Mucosa of gallbladder (tissue), 1 donor: ENCODE measurements at places on chromosomes 5 and 9.

GRCh38 chr5:109898269-109899162 lies 208.8 kb downstream of the MAN2A1 start:
- no peak for DNase-seq

GRCh38 chr9:131668439-131669268 lies 71.2 kb downstream of the RAPGEF1 start:
- DNase-seq = no peak

DNA sequence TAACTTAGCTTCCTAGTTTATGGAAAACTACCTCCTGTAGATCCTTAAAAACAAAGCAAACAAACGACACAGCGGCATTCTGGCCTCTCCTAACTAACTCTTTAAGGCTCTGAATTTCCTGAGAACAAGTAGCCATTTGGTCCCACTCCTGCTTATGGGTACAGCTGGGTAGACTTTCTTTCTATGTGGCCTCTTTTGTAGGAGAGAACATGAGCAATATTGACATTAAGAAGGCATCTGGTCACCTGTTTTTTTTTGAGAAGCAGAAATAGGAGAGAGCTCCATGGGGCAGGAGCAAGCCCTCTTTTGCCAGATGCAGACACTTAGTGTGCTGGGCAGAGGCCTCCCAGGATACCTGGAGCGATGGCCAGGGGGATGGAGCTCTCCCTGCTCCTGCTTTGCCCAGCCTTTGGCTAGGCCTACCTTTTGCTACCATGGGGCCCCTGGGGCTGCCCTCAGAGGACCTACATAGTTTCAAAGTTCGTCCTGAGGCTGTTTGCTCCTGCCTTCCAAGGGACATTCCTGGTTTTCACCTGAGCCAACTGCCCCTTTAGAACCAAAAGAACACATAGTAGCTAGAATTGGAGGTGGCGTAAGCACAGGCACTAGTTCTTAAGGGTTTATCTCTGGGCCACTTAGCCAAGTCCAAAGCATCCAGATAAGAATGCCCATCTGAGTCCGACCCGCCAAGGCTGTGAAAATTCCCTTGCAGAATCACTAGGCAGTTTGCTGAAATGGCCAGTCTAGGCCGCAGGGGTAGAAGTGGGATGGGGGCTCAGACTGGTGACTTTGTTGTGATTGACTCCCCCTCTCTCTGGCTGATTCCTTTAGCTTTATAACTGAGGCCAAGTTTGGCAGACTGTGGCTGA lies 2.4 kb upstream of the STC2 start:
- DNase-seq = no peak

- DNase-seq = no peak
Measured at GRCh38 chr5:16540421-16540820, 74.8 kb upstream of the ZNF622 start.

- DNase-seq = no peak
Measured at GRCh38 chr9:83724436-83724835, 16.7 kb upstream of the UBQLN1 start.

DNA sequence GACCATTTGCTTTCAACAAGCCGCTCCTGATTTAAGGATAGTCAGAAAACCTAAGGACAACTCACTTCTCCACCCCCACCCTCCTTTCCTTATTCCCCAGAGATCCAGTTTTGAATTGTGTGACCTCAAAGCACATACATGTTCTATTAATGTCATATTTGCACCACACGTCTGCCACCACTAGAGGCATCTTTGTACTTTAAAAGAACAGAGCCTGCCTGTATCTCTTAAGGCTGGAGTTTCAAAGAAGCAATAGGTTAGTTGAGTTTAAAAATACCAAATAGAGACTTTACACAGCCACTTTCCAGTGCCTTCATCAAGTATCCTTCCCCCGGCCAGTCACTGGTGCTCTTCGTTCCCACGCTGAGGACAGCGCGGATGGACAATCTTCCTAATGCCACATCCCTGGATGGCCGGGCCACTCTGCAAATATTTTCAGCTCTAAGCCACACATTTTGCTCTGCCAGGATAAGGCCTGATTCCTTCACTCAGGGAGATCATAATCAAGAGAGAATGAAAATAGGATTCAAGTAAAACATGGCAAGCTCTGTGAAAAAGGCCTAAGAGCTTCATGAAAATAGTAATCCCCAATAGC lies 146.3 kb downstream of the SNCAIP start:
- no peak for DNase-seq

DNA sequence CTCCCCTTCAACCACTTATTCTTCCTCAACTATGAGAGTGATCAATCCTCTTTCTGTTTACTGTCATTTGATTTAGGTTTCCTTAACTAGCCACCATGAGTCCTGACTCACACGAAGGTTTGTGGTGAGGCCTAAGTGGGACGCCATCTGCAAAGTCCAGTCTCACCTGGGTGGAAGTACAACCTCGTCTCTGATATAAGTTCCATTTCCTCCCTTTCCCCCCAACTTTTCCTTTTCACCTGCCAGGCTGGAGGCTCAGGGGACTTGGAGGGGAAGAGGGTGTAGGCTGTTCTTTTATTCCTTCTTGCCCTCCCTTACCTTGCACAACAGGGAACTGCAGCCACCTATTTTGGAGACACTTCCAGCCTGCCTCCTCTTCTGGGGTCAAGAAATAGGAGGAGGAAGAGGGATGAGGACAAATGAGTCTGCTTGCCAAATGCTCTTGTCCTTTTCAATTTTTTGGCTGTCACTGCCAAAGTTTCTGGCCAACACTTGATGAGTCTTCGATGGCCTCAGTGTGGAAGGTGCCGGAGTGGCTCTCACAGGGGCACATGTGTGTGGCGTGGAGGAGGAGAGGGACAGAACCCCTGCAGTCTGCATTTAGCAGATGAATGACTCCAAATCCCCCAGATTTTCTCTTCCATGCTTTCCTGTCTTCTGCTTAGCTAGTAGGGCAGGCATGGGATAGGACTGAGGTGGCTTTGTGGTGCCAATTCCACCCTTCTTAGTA lies 249.6 kb downstream of the NSG2 start:
- no peak for DNase-seq

DNA sequence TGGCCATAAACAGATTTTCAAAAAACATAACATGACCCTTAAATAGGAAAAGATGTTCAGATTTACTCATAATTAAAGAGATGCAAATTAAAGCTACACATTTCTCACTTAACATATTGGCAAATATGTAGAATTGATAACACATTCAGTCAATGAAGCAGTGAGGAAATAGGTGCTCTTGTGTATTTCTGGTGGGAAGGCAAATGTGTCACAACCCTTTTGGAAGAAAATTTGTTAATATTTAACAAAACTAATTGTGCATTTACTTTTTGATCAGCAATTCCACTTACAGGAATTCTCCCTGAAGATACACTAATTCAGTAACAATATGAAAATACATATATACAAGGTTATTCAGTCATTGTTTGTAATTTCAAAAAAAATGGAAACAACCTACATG lies 68.1 kb downstream of the FBXW11 start:
- DNase-seq = no peak

GRCh38 chr5:61995486-61995885 lies 310.5 kb upstream of the KIF2A start:
- no peak for DNase-seq

DNA sequence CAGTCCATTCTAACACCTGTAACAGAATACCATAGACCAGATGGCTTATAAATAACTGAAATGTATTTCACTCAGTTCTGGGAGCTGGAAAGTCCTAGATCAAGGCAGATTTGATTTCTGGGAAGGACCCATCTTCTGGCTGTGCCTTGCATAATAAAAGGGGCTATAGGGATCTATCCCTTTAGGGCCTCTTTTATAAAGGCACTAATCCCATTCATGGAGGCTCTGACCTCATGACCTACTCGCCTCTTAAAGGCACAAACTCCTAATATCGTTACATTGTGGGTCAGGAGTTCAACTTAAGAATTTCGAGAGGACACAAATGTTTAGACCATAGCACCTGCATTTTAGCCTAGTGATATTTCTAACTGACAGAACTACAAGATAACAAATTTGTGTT lies 619.0 kb downstream of the CDH18 start:
- no peak for DNase-seq

GRCh38 chr5:179554981-179555380 lies 4.6 kb downstream of the RUFY1 start:
- no peak for DNase-seq

GRCh38 chr9:72477930-72478518 lies 43.4 kb upstream of the TMC1 start:
- peak; percentile 50 for DNase-seq

GRCh38 chr5:79555418-79555817 lies 41.5 kb upstream of the HOMER1 start:
- no peak for DNase-seq

DNA sequence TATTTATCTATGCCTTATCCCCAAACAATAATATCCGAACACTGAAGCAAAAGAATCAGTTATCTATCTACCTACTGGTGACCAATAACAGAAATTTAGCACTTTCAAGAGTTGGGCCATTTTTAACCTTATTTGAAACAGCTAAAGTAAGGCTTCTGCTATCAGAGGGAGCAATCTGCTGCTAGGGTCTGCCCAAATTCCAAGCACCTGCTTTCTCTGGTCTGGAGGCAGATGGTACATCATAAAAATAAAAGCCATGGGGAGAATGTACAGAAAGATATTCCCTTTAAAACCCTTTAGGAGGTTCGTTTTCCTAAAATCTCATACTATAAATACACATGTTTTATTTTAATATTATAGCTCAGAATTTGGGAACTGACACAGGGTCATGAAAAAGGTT lies 37.7 kb upstream of the ARSB start:
- no peak for DNase-seq

DNA sequence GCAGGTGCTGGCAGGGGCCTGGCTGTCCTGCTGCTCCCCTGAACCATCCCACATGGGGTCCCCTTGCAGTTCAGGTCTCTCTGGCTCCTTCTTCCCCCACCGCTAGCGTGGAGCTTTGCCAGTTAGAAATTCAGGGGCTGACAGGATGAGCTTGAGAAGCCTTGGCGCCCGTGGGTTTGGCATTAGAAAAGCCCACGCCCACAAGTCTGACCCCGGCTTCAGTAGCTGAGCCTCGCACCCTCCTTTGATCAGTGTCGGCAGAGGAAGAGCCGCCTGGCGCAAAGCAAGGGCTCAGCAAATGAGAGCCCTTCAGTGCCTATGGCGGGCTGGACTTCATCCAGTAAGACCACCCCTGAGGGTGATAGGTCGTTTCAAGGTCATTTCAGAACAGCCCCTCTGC lies 30.1 kb upstream of the NCS1 start:
- DNase-seq = no peak

DNA sequence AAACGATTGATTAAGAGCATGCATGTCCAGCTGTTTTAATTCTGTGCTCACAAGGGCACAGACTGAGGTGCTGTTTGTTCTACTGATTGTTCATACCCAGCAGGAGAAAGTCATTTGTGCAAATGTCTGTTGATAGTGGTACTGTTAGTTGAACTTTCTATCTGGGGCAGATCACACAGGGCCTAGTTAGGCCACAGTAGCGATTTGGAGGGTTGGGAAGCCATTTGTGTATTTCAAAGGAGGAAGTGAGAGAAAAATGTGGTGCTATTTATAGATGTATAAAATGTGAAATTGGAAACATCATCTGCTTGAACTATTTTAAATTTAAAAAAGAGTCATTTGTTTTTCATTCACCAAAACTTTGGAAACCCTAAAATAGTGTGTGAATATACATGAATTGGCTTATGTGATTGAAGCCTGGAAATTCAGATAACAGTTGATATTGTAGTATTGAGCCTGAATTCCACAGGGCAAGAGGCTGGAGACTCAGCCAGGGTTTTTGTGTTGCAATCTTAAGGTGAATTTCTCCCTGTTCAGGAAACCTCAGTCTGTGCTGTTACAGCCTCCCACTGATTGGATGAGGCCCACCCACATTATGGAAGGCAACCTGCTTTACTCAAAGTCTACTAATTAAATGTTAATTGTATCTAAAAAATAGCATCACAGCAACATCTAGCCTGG lies 162.0 kb upstream of the CDKN2B start:
- no peak for DNase-seq

DNA sequence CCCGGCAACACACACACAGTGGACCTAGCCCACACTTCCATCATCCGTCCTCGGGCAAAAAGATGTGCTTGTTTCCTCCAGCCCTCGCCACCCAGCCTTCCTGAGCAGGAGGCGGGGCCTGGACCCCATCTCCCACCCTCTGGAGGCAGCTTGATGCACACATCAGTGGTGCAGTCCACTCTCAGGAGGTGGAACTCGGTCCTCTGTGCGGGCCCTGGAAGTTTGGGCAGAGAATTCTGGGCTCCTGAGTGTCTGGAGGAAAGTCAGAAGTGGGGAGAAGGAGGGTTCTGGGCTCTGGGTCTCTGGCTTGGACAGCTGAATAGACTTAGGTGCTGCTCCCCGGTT lies 54.0 kb upstream of the NEURL1B start:
- DNase-seq = no peak

GRCh38 chr5:34682926-34683623 lies 26.9 kb downstream of the RAI14 start:
- DNase-seq = peak; percentile 28

DNA sequence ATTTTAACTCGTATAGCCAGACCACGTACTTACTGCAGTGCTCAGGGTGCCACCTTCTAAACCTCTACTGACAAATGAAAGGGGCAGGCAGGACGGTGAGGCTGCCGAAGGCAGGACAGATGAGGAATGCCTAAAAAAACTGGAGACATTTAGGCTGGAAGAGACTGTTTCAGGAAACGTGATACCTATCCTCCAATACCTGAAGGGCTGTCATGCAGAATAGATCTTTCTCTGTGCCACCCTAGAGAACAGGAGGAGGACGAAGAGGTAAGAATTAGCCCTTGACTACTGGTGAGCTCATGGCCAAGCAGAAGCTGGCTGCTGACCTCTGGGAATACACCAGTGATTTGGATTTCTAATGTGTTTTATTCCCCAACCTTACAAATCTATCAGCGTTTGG lies 139.4 kb downstream of the EFNA5 start:
- no peak for DNase-seq

- DNase-seq = no peak
Measured at GRCh38 chr5:156330141-156330870, 3.3 kb downstream of the SGCD start.

DNA sequence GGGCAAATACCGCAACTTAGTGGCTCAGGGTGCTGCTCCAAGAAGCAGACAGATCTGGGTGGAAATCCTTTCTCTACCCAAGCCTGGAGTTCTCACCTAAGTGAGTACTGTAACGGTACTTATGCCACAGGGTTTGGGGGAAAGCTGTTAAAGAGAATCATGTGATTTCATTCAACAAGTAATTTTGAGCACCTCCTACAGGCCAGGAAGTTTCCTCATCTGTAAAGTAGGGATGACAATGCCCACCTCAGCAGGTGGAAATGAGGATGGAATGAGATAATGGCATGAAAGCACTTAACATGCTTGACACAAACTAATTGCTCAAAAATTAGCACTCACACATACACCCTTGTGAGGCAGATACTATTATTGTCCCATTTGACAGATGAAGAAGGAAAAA lies 114.1 kb downstream of the JAKMIP2 start:
- no peak for DNase-seq

DNA sequence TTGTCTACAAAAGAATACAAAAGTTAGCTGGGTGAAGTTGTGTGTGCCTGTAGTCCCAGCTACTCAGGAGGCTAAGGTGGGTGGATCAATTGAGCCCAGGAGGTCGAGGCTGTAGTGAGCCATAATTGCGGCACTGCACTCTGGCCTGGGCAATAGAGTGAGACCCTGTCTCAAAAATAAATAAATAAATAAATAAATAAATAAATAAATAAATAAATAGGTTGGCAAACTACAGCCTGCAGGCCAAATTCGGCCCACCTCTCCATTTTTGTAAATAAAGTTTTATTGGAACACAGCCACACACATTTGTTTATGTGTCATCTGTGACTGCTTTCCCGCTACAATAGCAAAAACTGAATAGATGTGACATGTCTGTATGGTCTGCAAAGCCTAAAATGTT lies 9.5 kb downstream of the PTGS1 start:
- DNase-seq = no peak
